ENCODE measurements at places on chromosomes 7 and 10.

DNA sequence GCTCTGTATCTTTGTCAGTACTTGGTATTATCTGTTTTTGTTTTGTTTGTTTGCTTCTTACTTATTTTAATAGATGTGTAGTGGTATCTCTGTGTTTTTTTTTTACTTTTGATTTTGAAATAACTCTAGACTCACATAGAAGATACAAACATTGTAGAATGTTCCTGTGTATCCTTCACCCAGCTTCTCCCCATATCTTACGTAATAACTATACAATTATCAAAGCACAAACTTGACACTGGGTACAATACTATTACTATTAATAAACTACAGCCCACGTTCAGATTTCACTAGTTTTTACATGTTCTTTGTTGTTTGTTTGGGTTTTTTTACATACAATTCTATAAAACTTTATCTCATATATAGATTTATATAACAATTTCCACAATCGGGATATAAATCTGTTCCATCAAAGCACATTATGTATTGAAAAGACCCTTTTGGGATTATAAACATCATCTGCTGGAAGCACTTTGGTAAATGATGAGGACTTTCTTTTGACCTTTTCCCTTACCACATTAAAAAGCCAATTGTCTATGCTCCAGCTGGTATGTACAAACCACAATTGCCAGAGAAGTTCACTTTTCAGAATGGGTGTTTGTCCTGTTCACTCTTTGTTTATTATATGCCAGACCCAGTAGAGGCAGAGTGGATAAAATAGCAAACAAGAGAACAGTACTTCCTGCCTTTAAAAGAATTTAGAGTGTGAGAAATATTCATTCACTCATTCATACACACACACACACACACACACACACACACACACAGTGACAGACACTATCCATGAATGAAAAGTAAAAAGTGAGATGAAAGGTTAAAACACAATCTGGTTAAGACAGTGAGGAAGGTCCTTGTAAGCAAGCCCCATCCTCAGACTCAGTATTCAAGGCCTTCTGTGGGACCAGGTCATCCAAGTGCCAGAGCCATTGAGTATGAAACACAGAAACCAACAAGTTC lies 113.0 kb downstream of the SGMS1 start:
- peak; percentile 92 for DNase-seq

GRCh38 chr10:693506-693905 lies 4.0 kb upstream of the DIP2C start:
- DNase-seq = no peak

- DNase-seq = peak; percentile 57
Observed at GRCh38 chr10:62082729-62083411, 181.4 kb downstream of the ARID5B start.

GRCh38 chr10:96390460-96390864 lies 31.7 kb upstream of the OPALIN start:
- peak; percentile 71 for DNase-seq

DNA sequence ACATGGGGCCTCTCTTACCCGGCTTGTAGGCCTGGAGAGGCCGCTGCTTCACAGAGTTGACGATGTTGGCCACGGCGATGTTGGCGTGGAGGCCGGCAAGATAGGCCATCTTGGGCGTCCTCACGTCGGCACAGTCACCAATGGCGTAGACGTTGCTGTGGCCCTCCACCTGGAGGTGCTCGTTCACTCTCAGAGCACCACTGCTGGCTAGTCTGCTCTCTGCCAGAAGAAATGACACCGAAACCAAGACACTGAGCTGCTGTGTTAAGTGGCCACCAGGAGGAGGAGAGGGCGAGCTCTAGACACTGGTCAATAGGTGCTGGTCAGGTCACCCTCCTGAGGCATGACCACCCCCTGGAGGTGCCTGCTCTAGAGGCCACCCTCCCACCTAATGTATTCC lies 17.7 kb downstream of the AIFM2 start:
- DNase-seq = no peak

GRCh38 chr10:75042292-75042974 lies 69.0 kb upstream of the SAMD8 start:
- no peak for DNase-seq

- DNase-seq = no peak
Observed at GRCh38 chr7:74056096-74056915, 27.3 kb upstream of the LIMK1 start.

- no peak for DNase-seq
Observed at GRCh38 chr7:151940048-151940811, 16.0 kb upstream of the GALNTL5 start.

- DNase-seq = no peak
Observed at GRCh38 chr10:97063983-97064837, 121.5 kb downstream of the SLIT1 start.

DNA sequence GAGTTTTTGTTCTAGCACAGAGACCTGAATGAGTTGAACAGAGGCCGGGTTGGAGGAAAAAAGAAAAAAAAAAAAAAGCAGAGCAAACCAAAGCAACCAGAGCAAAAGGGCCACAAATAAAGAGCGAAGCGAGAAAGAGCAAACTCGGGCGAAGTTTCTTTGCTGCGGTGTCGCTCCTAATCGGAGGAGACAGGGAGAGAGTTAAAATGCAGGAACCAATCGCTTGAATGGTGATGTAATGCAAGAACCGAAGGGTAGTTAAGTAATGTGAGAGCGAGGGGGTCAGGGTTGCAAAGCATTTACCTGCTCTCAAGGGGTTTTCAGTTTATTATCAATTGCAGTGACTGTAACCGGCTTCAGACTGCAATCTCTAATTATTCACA lies 271.7 kb downstream of the TRIL start:
- peak; percentile 79 for DNase-seq

DNA sequence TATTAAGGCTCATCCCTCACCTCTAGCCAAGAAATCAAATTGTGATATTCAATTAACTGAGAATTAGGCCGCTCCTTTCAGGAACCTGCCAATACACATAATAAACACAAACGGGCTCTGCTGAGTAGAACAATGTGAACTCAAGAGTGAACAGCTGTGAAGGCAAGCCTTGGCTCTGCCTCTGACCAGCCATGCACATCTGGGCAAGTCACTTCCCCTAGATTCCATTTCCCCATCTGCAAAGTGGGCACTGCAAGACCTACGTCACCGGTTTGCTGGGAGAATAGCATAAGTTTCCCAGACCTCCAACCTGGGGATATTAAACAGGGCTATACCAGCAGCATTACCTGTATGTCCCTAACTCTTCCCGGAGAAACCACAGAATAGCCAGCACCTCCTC lies 355.2 kb downstream of the TNS3 start:
- DNase-seq = no peak

GRCh38 chr7:77413861-77414424 lies 2.2 kb downstream of the GSAP start:
- DNase-seq = no peak

DNA sequence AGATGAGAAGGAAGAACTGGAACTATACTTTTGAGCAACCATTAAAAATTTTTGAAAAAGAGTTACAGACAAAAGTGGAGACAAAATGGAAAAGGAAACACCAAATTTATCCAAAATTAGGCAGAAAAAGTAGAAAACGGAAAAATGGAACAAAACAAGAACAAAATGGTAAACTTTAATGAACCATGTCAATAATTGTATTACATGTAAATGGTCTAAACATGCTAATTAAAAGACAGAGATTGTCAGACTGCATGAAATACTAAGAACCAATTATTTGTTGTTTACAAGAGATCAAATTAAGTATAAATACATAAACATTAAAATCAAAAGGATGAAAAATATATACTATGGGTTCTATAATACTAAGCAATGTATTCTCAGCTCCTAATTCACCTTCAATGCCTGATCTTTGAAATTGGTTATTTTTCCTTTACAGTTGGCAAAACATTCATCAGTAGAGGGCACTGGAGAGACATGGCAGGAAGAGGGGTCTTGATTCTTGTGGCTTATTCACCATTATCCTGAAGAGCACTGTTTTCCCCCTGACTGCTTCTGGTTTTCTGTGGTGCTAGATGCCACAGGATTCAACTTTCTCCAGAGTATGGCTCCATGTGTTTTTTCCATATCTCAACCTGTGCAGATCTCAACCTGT lies 124.9 kb downstream of the ELFN1 start:
- DNase-seq = no peak

GRCh38 chr7:25031007-25031406 lies 51.0 kb upstream of the OSBPL3 start:
- no peak for DNase-seq

- DNase-seq = peak; percentile 65
Observed at GRCh38 chr7:80781561-80781979, 137.3 kb downstream of the SEMA3C start.

DNA sequence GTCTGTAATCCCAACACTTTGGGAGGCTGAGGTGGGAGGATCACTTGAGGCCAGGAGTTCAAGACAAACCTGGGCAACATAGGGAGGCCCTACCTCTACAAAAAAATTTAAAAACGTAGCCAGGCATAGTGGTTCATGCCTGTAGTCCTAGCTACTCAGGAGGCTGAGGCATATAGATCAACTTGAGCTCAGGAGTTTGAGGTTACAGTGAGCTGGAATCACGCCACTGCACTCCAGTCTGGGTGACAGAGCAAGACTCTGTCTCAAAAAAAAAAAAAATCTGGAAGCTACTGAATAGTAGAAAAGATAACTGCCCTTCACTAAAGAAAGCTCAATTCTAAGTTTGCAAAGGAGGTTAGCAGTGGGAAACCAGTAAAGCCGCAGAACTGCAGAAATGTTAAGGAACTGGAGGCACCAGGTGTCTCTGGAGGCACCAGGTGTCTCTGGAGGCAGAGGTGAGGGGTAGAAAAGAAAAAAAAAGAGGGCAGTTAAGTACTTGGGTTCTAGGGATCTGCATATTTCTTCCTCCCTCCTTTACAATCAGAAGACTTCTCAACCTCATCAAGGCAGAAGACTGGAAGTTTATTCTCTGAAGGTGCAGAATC lies 56.5 kb downstream of the RNLS start:
- no peak for DNase-seq

GRCh38 chr10:119541459-119542356 lies 811 bp downstream of the RGS10 start:
- no peak for DNase-seq

DNA sequence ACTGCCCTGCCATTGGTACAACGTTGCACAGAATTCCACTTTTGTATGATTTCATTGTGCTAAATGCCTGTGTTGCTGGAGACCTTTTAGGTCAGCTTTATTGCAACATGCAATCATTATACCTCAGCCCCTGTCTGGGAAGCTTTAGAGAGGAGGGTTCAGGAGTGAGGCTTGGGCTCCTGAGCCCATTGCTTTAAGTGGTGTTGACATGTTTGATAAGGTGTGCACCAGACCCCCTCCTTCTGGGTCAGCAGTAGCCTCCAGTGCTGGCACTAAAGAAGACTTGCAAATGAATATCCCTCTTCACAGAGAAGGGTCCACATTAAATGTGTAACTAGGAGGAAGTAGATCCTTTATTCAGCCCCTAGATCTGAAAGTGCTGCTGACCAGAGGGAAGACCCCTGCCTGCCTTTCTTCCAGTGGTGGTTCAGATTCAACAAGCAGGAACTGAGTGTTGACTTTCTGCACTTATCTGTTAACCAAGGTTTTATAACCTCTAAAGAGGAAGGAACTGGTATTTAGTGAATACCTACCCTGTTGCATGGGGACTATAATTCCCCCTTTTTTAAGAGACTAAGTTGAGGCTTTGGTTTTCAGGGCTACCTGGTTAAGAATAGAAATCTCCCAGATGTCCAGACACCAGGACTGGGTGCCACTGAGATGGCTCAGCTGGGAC lies 369.4 kb upstream of the IGFBP3 start:
- DNase-seq = no peak

DNA sequence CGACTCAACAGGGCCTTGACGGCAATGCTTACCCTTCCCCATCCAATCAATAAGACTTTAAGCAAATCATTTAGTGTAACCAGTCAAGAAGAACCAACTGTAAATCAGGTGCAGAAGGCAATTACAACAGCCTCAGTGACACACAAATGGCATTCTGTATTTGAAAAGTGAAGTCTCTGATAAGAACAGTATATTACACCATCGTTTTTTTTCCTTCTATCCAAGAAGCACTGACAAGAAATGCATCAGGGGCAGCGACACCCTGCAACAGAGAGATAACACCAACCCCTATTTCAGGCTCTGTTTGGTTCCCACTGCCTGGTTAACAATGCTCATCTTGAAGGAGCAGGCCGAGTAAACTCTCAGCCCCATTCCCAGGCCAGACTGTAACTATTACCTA lies 204.0 kb upstream of the AOAH start:
- no peak for DNase-seq

DNA sequence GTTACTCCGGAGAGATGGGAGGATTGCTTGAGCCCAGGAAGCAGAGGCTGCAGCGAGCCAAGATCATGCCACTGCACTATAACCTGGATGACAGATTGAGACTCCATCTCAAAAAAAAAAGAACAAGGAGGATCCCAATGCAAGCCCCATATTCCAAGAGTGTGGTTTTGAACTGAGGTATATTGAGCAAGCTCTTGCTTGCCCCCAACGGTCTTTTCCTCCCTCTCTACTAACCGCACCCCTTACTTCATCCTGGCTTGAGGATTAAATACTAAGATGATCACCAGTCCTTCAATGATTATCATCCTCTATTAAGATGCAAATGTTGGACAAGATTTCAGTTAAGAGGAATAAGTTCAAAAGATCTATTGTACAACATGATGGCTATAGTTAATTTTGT lies 12.5 kb upstream of the SRGN start:
- DNase-seq = no peak

DNA sequence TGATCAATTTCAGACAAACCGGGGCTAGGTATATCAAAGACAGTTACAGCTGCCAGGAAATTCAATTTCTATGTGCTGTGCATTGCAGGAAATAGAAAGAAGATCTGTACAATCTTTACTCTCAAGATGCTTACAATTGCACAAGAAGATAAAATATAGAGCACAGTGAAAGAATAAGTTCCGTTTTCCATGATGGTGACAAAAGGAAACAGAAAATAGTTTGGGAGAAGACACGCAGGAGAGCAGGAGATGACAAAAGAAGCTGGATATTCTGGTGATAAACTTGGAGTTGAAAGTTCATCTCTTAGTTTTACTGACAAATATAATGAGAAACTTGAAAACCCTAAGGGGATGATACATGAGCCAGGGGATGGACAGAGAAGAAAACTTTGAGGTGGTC lies 646.0 kb downstream of the PARD3 start:
- no peak for DNase-seq

DNA sequence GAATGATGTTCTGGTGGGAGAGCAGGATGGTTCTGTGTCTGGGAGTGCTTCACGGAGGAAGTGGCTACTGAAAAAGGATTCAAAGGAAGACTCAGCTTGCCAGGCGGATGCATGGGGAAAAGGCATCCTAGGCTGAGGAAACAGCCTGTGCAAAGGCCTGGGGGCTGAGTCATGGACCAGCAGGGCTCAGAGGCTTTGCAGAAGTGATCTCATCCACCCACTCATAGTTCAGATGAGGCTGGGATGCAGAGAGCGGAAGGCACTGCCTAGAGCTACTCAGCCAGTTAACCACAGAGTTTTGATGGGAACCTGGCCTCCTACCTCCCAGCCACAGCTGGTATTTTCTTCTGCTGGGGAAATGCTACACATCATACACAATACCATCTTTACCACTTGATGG lies 15.8 kb upstream of the ADAMTS14 start:
- DNase-seq = no peak

DNA sequence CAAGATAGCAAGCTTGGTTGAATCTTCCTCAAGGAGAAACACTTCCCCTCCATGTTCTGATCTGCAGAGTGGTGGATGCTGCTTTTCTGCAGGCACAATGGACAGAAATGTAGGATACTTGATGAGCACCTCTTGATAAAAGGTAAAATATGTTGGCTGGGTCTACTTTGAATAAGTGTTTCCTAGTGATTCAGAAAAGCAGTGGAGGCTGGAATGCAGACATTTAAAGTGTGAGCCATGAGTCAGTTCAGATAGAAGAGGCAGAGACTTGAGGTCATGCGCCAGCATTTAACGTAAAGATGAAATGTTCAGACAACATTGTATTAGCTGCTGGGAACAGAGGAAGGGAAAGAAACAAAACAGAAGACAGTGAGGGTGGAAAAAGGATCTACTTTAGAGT lies 403.1 kb downstream of the ADRA2A start:
- DNase-seq = no peak
